ENCODE measurements at places on chromosomes 6 and 20.

GRCh38 chr6:16582446-16583143, 178.7 kb downstream of the ATXN1 start:
- no peak for DNase-seq

- DNase-seq = no peak
Observed at GRCh38 chr6:5095236-5095635, 10.1 kb downstream of the PPP1R3G start.

DNA sequence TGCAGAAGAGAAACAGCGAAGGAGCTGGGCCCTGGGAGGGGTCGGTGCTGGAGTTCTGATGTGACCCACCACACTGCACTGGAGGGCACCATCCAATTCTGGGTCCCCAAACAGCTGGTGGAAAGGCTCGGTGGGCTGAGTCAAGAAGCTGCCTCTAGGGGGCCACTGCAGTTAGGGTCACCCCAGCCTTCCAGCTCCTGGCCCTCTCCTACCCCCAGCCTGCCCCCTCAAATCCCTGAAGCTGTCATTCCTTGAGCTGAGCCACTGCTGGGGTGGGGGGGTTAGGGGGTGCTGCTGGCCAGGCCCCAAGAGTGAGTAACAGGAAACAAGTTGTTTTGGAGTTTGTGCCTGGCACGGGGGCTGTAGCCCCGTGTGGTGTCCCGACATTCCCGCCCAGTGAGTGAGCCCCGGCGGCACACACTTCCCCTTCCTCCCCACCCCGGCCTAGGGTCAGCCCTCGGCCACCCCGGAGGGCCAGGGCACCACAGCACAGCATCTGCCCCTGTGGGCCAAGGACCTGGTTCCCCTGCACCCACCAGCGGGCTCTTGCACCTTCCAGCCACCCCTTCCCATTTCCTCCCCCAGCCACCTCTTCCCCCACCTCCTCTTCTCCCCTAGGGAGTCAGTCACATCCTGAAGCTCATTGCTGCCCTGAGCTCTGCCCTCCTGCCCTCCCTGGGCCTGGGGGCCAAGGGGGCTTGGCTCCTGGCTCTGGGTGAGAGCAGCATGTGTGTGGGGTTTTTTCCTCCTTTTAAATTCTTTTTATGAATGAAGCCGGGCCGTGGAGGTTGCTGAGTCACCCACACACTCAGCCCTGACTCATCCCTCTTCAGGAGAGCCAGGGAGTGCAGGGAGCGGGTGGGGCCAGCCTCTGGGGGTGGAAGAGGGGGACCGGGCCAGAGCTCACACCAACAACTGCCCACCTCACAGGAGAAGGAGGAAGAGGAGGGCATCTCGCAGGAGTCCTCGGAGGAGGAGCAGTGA, 4.6 kb downstream of the SMIM29 start:
- DNase-seq = no peak

GRCh38 chr6:167870321-167870720, 43.6 kb downstream of the AFDN start:
- no peak for DNase-seq

DNA sequence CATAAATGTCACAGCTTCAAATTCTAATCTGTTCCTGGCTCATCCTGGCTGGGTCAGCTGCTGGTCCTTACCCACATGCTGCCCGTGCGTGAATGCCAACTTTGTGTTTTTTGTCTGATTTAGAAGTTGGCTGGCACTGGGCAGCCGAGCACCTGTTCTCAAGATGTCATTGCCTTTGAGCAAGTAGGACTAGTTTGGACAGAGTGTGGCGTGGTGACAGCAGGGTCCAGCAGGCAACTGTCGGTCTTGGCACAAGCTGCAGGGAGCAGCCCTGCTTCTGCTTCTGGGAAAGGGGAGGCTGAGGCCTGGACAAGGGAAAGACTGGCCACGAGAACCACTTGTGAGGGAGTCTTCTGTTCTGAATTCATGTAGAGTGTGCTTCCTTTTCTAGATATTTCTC, 26.4 kb upstream of the ADRM1 start:
- DNase-seq = no peak

DNA sequence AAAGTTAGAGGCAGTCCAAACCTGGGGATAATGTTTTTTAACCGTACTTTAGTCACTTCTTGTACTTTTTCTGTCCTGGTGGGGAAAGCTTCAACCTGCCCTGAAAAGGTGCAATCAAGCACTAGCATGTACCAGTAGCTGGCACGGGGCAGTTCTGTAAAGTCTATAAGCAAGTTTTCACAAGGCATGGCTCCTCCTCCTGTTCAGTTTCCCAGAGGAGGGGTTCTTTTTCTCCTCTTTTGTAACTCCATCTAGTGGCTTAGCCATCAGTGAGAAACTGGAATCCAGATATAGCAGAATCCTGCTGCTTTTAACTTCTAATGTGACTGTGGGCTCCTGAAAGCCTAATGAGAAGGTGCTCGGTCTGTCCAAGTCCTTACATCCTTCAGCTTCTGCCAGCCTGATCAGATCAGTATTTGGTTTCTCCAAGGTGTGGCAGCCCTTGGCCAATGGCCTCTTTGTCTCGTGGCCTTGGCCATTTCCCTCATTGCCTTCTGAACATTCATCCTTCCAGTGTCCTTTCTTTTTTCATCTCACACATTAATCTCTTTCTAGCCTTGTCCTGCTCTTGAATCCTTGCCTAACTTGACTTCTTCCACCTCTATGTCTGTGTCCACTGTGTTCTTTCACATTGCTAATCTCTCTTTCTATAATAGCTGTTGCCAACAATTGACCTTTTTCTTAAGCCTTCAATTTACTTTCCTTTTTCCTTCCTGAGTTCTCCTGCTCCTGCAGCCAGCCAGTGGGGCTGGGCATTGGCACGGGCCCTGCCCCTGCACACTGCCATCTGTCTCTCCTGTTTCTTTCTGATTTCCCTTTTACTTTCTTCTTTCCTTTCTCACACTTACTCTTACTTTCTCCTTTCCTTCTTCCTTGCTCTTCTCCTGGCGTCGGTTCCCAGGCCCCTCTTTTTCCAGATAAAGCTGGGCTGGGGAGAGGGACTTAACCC, 222.0 kb upstream of the SYNCRIP start:
- no peak for DNase-seq

GRCh38 chr6:11229655-11230046, 2.8 kb downstream of the NEDD9 start:
- DNase-seq = no peak

DNA sequence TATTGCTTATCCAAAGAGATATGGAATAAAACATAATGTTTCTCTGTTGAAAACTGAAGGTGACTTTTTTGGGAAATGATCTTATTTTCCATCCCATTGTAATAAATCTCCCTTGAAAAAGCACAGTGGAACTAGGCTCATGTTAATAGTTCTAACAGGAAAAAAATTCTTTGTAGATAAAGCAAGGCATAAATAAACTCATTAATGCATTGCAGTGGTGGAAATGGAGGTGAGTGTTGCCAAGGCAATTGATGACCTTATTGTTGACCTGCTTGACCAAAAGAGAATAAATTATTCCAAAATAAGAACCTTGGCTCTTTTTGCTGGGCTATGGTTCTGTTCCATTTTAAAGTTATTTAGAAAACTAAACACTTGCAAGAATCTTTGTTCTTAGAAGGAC, 55.2 kb downstream of the TRMT11 start:
- DNase-seq = no peak

DNA sequence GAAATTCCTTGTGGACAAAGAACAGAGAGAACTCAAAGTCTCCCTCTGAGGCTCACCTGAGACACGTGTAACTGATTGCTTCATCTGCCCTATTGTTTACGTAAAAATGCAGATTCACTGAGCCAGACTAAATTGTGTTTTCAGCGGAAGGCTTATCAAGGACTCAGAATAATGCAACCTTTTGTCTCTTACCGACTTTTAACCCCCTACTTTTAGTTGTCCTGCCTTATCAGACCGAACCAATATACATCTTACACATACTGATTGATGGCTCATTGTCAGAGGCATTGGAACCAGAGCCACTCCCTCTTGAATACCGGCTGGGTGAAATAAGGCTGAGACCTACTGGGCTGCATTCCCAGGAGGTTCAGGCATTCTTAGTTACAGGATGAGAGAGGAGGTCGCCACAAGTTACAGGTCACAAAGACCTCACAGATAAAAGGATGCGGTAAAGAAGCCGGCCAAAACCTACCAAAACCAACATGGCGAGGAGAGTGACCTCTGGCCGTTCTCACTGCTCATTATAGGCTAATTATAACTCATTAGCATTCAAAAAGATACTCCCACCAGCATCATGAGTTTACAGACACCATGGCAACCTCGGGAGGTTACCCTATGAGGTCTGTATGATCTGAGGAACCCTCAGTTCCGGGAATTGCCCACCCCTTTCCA, 95.5 kb upstream of the ZNF184 start:
- DNase-seq = no peak

GRCh38 chr6:111480988-111481822, 1.8 kb downstream of the REV3L start:
- no peak for DNase-seq

DNA sequence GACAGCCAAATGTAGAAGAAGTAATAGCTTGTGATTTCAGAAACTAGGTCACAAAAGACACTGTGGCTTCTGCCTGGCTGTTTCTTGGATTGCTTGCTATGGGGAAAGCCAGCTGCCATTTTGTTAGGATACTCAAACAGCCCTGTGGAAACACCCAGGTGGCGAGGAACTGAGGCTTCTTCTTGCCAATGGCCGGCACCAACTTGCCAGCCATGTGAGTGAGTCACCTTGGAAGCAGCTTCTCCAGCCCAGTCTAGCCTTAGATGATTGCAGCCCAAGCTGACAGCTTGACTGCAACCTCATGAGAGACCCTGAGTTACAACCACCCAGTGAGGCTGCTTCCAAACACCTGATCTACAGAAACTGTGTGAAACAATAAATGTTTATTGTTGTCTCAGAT, 11.9 kb upstream of the KIAA1755 start:
- no peak for DNase-seq

DNA sequence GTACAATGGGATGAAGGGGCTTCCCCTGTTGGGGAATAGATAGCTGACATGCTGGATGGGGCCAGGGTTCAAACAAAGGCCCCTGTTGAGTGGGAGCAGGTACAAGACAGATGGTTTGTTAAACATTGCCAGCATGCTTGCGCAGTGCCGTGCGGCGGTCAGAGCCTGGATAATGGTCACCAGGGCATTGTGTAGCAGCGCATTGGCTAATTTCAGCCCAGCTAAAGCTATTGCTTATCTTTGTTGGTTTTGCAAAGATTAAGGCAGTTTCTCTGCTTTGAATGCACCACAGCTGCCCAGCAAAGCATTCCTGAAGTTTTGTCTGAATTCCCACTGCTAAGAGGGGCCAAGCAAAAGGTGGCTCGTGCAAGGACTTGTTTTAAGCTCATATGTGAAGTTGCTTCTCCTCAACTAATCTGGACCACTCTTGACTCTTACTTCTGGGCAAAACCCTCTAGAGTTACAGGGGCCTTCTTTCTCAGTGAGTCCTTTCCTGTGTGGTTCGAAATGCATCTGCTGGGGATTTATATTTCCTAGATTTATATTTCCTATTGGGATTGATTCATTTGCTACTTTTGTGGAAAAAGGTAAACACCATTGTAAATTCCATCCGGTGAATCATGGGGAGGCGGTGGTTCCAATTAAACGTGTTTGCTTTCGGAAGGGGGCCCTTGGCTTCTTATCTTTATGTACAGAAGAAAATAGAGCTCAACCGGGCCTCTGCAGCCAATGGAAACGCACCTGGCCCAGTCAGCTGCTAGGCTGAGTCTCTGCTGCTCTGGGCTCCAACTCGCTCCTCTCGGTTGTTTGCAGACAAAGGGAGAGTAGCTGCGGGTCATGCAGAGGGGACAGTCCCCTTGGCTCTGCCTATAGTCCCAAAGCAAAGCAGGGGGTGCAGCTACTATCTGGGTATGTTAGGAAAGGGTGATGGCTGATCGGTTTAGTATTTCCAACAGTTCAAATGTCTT, 72.1 kb downstream of the FOXA2 start:
- no peak for DNase-seq
